ENCODE measurements at places on chromosomes 12 and 14.

DNA sequence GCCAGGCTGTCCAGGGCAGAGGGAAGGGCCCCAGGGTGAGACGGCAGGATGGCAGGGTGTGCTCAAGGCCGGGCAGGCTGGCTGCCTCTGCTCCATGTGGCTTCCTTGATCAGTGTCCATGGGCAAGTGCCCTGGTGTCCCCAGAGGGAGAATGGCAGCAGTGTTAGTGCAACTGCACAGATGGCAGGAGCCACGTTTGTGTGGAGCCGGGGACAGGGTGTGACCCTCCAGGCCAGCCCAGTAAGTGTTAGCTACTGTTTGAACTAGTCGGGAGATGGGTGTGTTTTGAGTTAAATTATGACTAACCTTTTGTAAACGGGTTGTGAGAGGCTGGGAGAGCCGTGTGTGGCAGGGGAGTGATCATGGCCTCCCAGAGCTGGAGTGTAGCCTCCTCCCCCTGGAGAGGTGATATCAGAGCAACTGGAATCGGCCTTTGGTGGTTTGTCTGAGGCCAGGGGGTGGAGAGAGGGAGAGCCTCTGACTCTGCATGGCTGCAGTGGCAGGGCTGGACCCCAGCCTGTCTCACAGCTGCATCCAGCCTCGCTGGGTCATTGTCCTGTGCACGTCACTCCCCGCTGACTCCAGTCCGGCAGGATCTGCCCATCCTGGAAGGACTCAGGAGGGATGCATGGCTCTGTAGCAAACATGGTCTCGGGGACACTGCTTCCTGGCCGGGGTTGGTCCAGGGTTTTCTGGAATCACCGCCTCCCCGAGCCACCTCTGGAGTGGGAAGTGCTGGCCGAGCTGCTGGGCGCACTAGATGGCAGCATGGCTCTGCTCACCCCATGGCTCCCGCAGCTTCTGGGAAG, 27.8 kb downstream of the AACS start:
- peak; percentile 47 for DNase-seq

DNA sequence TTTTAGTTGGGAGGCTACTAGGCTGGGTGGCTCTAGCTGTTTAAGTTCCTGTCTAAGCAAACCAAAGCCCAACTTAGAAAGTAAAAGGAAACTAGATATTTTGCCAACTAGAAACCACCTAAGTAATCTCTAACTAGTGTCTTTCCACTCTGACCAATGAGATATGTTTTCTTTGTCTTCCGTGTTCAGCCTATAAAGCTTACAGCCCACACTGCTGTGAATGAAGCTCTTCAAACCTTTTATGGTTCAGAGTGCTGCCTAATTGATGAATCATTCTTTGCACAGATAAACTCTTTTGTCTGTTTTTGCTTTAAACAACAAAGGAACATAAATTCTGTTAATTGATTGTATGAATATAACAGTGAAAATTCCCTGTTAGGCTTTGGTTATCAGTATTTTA, 66.1 kb downstream of the FUT8 start:
- DNase-seq: peak; percentile 49

- no peak for DNase-seq
Measured at GRCh38 chr12:130552483-130552996, 163.6 kb downstream of the RIMBP2 start.

DNA sequence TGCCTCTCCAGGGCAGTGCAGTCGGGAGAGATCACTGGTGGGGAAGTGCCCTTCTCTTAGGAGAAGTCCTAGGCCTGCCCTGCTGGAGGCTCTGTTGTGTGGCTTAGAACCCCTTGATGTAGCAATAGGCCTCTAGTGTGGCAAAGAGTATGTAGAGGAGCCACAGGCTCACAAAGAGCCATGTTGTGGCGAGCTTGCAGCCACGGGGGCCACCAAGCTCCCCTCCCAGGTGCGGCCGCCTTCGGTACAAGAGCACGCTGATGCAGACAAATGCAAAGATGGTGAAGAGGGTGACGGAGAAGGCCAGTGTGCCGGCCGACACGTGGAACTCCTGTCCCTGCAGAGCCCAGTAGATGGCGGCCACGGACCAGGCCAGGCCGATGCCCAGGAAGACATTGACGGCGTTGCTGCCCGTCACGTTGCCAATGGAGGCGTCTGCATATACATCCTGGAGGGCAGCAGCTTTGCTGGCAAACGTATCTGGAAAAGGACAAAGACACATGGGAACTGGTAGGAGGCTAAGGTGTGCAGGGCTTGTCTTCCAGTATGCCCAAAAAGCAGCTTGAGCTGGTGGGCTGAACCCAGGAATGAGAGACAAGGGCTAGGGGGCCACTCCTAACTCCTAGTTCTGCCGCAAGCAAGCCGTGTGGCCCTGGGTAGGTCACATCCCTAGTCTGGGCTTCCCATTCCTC, 142.8 kb downstream of the SLC8A3 start:
- peak; percentile 50 for DNase-seq

- no peak for DNase-seq
Measured at GRCh38 chr12:938810-939209, 10.7 kb downstream of the RAD52 start.

- DNase-seq: no peak
Measured at GRCh38 chr12:111745211-111745610, 21.5 kb upstream of the ALDH2 start.

DNA sequence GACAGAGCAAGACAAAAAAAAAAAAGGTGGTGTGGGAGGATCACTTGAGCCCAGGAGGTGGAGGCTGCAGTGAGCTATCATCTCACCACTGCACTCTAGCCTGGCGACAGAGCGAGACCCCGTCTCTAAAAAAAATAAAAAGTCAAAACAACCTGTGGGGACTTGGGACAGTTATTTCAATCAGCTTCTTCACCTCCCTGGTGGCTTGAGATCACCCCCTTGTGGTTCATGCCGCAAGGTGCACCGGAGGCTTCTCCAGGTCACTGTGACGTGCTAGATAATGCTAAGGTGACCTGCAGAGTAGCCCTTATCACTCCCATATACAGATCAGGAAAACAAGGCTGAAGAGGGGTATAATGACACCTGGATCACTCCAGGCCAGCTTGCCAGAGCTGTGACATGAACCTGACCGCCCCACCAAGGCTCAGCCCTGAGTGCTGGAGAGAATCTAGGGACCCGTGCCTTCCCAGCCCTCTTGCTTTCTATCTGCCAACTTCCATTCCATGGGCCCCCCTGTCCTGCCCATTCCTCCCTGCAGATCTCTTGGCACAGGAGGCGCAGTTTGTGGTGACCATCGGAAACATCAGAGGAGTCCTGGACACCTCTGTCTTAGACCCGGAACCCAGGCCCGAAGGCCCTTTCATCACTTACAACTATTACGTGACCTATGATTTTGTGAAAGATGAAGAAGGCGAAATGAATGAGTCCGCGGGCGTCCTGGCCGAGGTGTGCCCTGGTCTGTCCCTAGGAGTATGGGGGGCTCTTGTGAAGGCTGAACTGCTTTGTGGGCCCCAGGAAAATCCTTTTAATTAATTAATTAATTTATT, 8.1 kb downstream of the LRRC43 start:
- DNase-seq: peak; percentile 42

DNA sequence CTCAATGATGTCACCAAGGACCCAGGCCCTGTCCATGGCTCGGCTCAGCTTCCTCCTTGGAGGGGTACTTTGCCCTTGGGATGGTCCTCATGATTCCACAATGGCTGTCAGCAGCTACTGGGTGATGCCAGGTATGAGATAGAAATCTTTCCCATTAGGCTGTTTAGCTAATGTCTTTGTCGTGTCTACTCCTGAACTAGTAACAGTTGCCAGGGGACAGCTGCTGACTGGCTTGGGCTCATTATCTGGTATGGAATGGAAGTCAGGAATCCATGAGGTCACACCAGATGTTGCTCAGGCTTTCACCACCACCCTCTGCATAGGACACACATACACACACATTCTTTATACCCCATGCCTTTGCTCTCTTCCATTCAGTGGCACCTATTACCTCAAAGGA, 9.2 kb downstream of the PRPH start:
- DNase-seq: peak; percentile 46

DNA sequence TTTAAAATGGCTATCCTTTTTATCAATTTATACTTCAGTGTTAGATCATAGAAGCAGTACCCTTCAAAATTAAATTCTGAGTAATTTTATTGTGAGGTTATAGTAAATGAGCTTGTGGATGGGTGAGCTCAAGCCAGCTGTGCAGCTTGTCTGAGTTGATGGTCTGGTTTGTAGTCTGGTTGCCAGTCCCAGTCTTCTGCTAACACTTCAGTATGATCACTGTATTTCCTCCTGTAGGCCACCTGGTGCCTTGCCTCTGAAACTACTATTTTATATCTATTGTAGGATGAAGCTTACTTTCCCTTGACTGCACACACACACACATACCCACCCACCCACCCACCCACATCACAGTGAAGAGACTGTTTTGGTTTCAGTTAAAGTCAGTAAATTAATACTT, 496.4 kb downstream of the PCNX1 start:
- no peak for DNase-seq
